Dorsolateral prefrontal cortex (tissue), 122 donors: ENCODE measurements at places on chromosomes 1 and 21.

DNA sequence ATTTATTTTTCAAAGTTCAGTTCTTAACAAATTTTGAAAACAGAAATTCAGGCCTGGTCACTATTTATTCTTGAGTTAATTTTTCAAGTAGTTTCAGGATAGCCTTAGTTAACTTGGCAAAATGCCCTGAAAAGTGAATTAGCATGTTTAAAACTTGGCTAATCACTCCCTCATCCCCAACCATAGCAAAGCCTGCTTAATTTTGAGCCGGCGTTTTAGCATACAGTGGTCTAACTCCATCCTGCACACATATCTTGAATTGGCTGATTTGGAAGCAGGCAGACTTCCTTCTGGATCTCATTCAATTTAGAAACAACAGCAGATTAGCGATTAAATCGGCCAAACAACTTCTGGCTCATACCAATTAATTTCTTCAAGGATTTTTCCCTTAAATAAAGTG lies 439.2 kb downstream of the PTBP2 start:
- no peak for DNase-seq

GRCh38 chr1:206041640-206042039 lies 11.3 kb upstream of the RHEX start:
- DNase-seq = no peak

GRCh38 chr1:115829023-115829674 lies 11.8 kb downstream of the NHLH2 start:
- DNase-seq = no peak

DNA sequence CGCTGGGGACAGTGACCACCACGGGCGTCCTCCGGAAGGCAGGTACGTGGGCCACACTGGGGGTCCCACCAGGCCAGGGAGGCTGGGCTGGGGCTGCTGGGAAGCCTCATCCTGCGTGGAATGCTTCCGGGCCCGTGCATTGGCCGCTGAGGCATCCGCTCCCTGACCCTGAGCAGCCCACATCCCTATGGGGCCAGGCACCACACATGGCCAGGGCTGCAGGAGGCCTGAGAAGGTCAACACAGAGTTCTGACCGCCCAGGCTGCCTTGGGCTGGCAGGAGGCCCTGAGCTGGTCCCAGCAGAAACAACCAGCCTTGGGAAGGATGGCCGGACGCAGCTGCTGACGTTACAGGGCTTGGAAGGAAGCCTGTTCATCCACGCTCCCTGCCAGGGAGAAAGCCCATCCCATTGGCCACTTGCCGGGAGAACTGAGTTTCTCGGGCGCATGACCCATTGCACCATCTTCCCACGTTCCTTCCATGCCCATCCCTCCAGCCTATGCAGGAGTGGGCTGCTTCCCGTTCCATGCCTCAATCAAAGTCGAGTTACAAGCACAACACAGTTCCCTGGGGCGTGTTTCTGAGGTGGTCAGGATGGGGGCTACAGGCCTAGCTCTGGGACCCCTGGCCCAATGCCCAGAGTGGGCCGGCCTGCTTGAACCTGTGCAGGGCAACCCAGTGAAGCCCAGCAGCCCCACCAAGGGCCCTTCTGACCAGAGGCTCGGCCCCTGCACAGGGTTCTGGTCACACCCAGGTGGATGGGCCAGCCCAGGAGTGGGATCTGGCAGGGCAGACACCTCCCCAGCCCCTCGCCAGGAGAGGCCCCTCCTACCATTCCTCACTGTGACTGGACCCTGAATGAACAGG lies 31.7 kb downstream of the TRIM11 start:
- DNase-seq = peak; percentile 36

DNA sequence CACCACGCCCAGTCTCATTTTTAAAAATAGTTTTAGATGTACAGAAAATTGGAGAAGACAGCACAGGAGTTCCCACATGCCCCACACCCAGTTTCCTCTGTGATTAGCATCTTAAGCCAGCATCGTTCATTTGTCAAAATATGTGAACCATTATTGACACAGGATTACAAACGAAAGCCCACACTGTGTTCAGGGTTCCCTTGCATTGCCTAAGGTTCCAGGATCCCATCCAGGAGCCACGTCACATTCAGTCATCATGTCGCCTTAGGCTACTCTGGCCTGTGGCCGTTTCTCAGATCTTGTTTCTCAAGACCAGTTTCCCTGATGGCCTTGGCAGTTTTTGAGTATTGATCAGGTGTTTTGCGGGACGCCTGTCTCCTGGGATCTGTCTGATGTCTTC lies 34.7 kb upstream of the TNFRSF1B start:
- DNase-seq = no peak

GRCh38 chr1:32619701-32620485 lies 30.5 kb downstream of the ZBTB8OS start:
- DNase-seq = no peak

- peak; percentile 21 for DNase-seq
Observed at GRCh38 chr21:44531606-44532564, 8.1 kb downstream of the KRTAP10-1 start.

DNA sequence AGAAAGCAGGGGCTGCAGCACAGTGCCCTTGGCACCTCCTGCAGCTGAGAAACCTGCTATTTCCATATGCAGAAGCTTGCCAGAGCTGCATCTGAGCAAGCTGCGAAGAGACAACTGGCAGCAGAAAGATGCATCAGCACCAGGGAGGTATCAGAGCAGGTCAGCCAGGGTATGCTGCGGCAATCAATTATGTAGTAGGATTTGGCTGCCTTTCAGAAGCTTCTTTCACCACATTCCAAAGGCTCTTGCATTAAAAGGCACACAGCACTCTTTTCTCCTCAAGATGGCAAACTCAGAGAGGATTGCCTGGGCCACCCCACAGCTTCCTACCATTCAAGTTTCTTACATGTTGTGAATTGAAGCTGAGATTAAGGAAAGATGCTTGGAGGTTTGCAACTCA lies 47.6 kb upstream of the RAP1A start:
- DNase-seq = no peak

DNA sequence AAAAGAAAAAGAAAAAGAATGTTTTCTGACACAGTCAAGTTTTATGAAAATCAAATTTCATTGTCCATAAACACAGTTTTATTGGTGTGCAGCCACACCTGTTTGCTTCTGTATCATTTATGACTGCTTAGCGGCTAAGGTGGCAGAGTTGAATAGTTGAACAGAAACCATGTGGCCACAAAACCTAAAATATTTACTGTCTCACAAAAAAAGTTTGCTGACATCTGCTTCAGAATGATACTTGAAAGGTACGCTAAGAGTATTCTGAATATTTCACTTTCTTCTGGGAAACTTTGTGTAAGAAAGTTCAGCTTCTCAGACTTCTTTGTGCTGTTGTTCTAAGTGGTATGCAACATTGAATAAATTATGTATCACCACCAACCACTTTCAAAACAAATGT lies 6.2 kb downstream of the KCNK1 start:
- no peak for DNase-seq

DNA sequence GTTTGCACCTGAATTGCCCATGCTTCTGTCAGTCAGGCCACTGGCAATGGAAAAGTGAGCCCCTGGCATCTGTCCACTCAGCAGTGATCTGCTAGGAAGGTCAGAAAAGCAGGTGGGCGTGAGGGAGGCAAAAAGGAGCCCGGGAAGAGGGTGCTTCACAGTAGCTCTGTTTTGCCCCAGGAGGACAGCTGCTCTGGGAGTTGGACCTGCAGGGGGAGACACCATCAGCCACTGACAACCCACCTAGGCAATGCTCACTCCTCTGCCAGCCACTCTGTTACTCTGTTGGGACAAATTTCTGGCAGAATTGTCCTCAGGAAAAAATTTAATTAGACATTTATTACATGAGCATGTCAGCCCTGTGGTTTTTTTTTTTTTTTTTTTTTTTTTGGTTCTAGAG lies 146.4 kb downstream of the LRIG2 start:
- DNase-seq = no peak

GRCh38 chr1:119929643-119930315 lies 33.5 kb upstream of the ADAM30 start:
- DNase-seq = no peak

- DNase-seq = no peak
Observed at GRCh38 chr1:54008876-54009275, 9.1 kb downstream of the LDLRAD1 start.

DNA sequence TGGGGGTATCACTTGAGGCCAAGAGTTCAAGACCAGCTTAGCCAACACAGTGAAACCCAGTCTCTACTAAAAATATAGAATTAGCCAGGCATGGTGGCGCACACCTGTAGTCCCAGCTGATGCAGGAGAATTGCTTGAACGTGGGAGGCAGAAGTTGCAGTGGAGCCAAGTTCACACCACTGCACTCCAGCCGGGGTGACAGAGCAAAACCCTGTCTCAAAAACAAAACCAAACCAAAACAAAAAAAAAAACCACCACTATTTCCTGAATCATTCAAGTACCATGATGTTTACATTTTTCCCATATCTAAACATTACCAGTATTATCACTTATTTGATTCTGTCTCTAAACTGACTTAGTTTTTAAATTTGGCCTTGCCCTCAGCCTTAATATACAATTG lies 29.5 kb downstream of the TUT4 start:
- no peak for DNase-seq

DNA sequence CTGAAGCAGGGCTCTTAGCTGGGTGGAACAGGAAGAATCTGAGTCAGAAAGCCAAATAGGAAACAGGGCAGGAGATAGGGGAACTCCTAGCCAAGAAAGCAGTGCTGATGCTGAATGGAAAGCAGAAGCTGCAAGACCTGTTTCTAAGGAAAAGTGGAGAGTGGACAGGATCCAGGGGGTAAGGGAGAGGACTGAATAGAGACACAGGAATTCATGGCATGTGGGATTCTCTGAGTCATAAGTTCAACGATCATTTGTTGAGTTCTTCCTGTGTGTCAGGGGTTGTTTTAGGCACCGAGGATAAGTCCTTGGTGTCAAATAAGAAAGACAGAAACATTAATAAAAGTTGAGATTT lies 153.8 kb upstream of the FGGY start:
- DNase-seq = no peak

GRCh38 chr1:3651930-3652547 lies at the start of gene TP73:
TSS of gene TP73 (plus strand) at chr1:3652516. CDS start at chr1:3682366, 29,850 bp downstream.
- no peak for DNase-seq

GRCh38 chr1:44016890-44017400 lies 14.3 kb downstream of the SLC6A9 start:
- no peak for DNase-seq

DNA sequence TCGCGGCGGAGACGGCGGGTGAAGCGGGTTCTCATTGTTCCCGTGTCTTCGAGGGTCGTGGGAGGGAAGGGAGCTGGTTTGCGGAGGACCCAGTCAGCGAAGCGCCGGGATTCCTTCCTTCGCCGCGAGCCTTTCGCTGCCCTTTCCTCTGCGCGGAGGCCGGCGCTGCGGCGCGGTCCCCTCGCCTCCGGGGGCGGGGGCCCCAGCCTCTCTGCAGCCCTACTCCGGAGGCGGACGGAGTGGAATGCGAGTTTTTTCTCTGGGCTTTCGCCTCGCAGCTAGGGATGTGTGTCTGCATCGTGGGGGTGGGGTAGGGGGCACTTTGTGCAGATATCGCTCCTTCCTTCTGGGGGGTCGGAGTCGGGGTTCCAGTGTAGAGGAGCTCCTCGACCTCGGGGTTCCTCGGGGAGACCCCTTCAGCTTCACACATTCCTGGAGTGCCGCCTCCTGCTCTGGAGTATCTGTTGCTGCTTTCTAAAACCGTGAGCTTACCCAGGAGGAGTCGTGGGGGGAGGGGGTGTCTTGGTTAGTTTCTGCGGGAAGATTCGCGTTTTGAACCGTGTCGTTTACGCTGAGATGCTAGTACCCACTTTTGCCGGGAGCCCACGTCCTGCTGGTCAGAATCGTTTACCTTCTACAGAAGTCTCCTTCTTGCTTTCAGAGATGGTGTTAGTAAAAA lies 595 bp downstream of the RNF2 start:
- no peak for DNase-seq

DNA sequence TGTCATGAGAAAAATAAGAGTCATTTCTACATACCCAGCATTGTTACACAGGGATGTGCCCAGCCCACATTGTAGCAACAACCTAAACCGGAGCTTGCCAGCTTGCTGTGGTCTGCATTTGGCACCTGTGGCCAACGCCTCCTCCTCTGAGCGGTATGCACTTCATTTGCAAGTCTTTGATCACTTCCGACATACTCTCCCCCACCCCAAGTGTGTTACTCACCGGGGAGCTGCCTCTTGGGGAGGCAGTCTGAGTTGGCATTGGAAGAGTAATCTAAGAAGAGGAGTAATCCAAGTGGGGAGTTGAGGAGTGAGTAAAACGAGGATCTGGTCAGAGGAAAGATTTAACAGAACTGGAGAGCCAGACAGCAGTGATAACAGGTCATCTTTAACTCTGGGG lies 3.8 kb downstream of the BCL9 start:
- DNase-seq = peak; percentile 39

- no peak for DNase-seq
Observed at GRCh38 chr1:185803241-185803640, 69.0 kb downstream of the HMCN1 start.

- DNase-seq = no peak
Observed at GRCh38 chr1:30225357-30225756, 498.0 kb downstream of the MATN1 start.

DNA sequence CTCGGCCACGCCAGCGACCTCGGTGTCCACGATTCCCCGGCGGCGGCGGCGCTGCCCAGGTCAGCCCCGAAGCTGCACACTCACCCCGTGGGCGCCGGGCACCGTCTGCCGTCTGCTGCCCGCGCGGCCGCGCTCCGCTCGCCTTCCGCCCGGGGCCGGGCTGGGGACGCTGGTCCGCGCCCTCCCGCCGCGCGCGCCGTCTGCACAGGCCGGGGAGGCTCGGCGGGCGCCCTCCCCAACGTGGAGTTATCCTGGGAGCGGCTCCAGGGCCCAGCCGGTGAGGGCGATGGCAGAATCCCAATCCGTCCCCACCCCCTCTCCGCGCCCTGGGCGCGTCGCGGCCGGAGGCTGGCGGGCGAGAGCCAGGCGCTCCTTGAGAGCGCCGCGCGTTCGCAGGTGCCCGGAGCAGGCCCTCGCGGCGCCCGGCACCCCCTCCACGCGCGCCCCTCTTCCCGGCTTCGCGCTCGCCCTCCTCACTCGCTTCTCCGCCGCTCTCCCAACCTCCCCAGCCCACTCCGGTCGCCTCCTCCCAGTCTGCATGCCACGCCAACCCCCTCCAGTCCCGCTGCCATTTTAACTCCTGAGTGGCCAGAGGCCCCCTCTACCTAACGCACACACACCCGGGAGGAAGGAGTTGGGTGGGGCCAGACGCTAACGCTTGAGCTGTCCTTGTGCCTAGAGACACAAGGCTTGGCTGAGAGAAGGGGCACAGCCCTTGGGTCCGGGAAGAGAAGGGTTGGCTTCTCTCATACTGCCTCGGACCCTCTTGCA lies at the start of gene LRRN2:
TSS of gene LRRN2 (minus strand) at position 503 of the 771 bp plus-strand sequence. CDS start 65,746 bp downstream, outside the sequence.
- DNase-seq = no peak

GRCh38 chr1:23590058-23590783 lies 30.9 kb upstream of the ID3 start:
- no peak for DNase-seq

DNA sequence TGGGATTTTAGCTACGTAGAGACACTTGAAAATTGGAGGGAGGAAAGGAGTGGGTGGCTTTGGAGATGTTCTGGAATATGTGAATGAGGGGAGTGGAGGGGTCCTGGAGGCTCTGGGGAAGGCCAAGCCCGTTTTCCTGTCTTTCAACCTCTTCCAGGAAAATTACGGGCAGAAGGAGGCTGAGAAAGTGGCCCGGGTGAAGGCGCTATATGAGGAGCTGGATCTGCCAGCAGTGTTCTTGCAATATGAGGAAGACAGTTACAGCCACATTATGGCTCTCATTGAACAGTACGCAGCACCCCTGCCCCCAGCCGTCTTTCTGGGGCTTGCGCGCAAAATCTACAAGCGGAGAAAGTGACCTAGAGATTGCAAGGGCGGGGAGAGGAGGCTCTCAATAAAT lies 442 bp upstream of the RUSC1 start:
- no peak for DNase-seq
